Right renal pelvis (tissue), 4 donors: ENCODE measurements at places on chromosomes 2 and 18.

GRCh38 chr18:48806551-48807261 is 144.1 kb downstream of the SMAD7 start:
- DNase-seq, result no peak

DNA sequence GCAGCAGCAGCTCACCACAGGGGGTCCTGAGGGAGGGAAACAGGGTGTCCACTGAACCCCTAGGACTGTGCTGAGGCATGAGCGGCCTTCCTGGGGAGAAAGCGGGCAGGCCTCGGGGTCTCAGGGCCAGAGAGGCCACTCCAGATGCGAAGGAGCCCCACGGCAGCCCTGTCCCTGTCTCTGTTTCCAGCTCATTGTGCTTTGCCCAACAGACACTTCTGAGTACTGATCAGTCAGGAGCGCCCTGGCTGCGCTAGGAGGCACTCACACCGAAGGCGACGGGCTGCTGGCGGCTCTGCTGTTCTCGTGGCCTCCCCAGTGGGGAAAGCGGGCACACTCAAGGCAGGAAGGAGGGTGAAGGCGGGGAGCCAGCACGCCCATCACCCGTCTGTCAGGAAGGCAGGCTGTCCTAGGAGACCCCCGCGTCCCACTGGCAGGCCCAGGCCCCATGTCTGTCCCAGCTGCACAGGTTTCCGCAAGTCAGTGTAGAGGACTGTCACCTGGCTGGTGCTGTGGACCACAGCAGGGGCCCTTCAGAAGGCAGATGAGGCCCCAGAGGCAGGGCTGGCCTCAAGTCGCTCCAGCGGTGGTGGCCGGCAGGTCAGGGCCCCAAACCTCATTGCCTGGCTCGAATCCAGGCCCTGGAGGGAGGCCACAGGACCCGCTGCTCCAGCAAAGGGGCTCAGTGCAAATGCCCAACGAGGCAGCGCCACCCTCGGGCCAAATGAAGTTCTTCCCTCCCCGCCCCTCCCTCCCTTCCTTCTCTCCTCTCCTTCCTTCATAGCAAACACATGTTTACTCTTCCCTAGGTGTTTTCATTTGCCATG is 6.8 kb downstream of the ESPNL start:
- no peak for DNase-seq

GRCh38 chr2:218323526-218324472 is 31.5 kb upstream of the TMBIM1 start:
- no peak for DNase-seq

DNA sequence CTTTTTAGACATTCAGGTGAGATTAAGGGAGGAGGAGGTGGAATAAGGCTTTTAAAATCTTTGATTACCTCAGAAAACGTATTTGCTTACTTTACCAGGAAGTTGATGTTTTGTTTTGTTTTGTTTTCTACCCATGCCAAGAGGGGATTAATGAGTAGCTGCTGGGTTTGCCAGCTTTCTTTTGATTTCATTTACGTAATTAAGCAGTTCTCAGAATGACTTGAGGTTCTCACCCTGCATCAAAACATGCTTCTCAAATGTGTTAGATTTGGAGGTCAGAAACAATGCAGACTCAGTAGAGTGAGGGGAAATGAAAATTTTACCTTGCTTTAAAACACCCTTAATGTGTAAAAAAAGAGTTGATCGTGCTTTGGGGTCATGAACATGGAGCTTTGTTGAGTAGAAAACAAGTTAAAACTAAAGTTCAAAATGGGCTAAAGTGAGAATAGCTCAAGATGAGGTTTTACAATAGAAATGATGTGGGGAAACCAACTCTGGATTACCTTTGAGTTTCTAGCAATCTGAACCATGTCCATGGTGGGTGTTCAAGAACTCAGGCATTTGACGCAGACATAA is 217.1 kb upstream of the EPAS1 start:
- DNase-seq, result no peak

GRCh38 chr2:134900151-134900550 is 18.5 kb upstream of the CCNT2 start:
- DNase-seq, result no peak

GRCh38 chr2:51013079-51013932 is 18.6 kb downstream of the NRXN1 start:
- DNase-seq, result no peak

DNA sequence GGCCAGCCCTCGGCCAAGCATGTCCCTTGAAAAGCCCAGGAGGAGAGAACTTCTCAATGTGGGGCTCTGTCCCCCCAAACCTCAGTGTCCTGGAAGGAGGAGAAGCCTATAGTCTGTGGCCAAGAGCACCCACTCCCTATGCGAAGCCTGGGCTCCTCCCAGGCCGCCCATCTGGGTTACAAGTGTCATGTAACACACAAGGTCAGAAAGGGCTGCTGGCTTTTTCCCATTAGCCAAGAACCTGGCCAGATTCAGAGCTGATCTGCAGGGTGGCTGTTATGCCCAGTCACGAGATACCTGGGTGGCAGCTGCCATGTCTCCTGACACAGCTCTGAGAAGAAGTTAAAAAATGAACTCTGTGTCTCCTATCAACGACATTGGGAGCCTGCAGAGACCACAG is 170.7 kb downstream of the TNS1 start:
- DNase-seq, result no peak

DNA sequence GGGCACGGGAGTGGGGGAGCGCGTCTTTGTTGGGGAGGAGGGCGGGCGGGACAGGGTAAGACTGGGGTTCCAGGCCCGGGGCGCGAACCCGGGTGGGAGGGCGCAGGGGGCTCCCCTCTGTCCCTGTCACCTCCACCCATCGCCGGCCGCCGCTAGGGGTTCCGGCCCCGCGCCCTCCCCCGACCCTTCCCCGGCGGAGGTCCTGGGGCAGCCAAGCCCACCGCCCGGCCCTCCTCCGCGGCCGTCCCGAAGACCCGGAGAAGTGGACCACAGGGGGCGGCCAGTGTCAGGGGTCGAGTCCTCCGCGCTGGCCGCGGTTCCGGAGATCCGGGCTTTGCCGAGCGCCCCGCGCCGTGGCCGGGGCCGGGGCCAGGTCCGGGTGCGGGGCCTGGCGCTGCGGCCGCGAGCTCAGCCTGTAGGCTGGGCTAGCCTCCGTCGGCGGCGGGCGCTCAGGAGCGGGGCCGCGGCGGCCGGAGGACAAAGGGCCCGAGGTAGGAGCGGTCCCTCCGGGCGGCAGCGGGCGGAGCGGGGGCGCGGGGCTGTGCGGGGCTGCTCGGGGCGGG is 16.6 kb upstream of the E2F6 start:
- DNase-seq, result no peak

DNA sequence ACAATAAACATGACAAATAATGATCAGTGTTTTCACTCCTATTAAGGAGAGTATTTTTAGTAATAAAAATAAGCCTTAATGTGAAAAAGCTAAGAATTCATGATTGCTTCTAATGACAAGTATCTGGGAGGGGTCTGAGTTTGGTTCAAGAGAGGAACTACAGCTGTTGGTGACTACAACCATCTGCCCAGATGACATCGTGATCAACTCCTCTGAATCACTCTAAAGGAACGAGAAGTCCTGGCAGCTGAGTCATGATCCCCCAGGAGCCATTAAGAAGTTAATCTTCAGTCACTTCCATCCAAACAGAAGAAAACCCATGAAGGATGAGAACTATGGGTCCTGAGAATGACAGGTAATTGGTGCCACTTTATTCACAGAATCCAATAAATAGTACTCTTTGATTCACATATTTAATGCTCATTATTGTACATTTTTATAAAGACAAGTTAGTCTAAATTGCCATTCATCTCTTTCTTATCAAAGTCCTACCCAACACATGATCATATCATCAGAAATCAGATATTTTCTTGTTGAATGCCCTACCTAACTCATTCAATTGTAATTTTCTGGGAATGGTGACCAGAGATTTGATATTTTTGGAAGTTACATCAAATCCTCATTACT is 6.8 kb downstream of the TFPI start:
- DNase-seq, result no peak

DNA sequence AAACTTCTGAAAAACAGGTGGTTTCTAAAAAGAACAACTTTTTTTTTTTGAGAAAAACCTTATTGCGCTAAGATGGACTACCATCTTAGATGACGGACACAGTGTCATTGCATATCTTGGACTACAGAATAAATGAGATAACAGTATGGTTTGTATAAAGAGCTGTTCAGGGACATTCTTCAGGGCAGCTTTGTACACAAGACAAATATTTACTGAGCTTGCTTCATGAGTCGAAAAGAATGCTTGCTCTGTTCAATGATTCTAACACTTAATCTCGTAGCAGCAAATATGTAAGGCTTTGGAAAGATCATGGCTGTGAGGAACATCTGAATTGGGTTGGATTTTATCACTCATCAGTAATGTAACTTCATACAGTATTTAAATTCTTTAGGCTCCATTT is 282.5 kb upstream of the CWC22 start:
- DNase-seq, result no peak

GRCh38 chr2:109168086-109168485 is 39.1 kb downstream of the SH3RF3 start:
- no peak for DNase-seq

GRCh38 chr2:1872602-1873183 is 128.4 kb upstream of the PXDN start:
- DNase-seq, result no peak
